ENCODE measurements at places on chromosomes 16 and 17. TPM values are rescaled to one million over a fixed set of nuclear protein-coding genes. Genes with fewer than 3 reads are reported as not detected.

DNA sequence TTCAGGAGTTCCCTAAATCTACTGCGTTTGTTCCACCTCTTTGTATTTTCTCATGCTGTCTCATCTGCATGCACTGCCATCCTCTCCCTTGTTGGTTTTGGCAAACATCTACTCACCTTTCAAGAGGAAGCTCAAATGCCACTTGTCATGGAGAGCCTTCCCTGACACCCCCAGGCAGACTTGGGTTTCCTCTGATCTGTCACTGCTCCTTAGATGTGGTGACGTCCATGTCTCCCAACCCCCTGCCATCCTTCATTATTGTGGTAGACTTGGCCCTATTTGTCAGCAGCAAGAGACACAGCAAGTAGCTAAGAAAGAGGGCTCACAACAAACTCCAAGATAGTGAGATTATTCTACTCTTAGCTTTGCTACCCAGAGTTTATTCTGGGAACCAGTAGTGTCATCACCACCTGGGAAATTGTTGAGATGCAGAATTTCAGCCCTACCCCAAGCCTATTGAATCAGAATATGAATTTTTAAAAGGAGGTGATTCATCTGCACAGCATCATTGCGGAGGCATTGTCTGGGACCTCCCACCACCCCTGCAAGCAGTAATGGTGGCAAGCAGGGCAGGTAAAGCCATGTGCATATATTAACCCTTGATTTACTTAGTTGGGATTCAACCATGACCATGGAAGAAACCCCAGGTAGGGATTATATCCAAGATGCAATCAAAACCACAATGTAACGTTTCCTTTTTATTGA is 248.9 kb downstream of the SHISA9 start:
- H3K36me3 ChIP-seq, result no peaks in the 10 kb centered on the region
- H3K4me3 ChIP-seq, result no peak overlapping the region
- H3K4me1 ChIP-seq, result no peaks in the 10 kb centered on the region
- DNase-seq, result no peak
- no peak overlapping the region for H3K27ac ChIP-seq
- H3K27me3 ChIP-seq, result peaks cover 4% of the 10 kb centered on the region

GRCh38 chr17:13311306-13311705 is 290.4 kb downstream of the HS3ST3A1 start:
- peaks cover 4% of the 10 kb centered on the region for H3K27me3 ChIP-seq
- H3K4me1 ChIP-seq, result no peaks in the 10 kb centered on the region
- H3K4me3 ChIP-seq, result no peak overlapping the region
- H3K36me3 ChIP-seq, result no peaks in the 10 kb centered on the region

DNA sequence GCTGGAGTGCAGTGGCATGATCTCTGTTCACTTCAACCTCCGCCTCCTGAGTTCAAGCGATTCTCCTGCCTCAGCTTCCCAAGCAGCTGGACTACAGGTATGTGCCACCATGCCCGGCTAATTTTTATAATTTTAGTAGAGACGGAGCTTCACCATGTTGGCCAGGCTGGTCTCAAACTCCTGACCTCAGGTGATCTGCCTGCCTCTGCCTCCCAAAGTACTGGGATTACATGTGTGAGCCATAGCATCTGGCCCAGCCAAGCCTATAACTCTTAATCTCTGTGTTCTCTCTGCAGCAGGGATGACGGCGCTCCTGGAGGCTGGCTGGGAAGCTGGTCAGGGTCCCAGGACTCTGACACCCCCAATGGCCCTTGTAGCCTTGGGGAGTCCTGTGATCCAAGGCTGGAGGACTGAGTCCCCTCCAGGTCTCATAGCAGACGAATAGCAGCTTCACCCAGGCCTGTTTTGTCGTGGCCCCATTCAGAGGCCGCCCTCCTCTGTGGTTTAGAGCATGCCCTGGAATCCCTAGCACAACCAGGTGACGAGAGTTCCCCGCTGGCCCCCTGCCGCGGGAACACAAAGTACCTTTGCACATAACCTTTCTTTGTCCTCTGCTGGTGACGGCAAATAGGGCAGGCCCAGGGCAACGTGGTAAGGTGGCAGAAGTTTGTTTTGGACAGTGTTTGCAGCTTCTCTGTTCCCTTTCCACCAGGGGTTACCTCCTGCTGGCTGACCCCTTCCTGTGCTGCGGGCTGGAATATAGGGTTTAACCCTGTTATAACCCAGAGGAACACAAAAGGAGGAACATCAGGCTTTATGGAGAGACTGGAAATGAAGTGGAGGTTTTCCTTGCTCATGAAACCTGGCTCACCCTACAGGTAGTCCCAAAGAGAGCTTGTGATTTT is 43.0 kb upstream of the TOB1 start:
- no peaks in the 10 kb centered on the region for H3K27me3 ChIP-seq
- no peak overlapping the region for H3K27ac ChIP-seq
- no peaks in the 10 kb centered on the region for H3K36me3 ChIP-seq
- H3K4me3 ChIP-seq, result no peak overlapping the region
- no peaks in the 10 kb centered on the region for H3K4me1 ChIP-seq

Gene NPIPA5
- 1.0 TPM for polyA plus RNA-seq

GRCh38 chr17:1960545-1960912 is 64.6 kb downstream of the RTN4RL1 start:
- no peak for DNase-seq
- H3K4me3 ChIP-seq, result no peak overlapping the region
- no peaks in the 10 kb centered on the region for H3K36me3 ChIP-seq
- H3K27ac ChIP-seq, result no peak overlapping the region
- H3K27me3 ChIP-seq, result peaks cover 10% of the 10 kb centered on the region

DNA sequence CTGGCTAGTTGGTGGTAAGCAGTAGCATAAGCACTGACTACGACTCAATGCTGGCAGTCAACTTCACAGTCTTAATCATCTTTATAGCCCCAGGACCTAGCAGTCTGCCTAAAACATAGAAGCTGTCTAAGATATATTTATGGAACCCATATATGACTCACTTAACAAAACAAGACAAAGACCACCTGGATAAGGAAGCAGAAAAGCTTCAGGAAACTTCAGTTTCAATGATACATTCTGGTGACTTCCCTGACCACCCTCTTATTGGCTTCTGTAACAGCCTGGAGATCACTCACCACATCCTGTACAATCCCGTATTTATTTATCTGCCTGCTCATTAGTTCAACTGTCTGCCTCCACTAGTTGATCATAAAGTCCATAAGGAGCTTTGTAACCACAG is 95.5 kb downstream of the PMP22 start:
- no peak for DNase-seq
- no peaks in the 10 kb centered on the region for H3K4me1 ChIP-seq

DNA sequence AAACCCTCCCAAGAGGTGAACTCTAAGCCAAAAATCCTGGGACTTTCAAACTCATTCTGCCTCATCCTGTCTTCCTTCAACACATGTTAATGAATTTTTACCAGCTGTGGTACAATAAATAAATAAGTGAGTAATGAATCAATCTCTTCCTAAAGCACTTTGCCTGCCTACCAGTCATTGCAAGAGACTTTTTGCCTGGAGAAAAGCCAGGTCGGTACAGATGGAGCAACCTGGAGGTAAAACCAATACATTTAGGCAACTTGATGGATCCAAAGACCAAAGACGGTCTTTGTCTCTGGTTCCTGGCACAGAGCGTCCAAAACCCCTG is 324.2 kb downstream of the PMP22 start:
- H3K27me3 ChIP-seq, result peaks cover 10% of the 10 kb centered on the region
- no peak overlapping the region for H3K4me3 ChIP-seq
- no peak for DNase-seq
- H3K4me1 ChIP-seq, result no peaks in the 10 kb centered on the region
- H3K36me3 ChIP-seq, result no peaks in the 10 kb centered on the region
- H3K27ac ChIP-seq, result no peak overlapping the region

GRCh38 chr16:50398336-50398735 is 29.5 kb upstream of the BRD7 start:
- no peak overlapping the region for H3K27ac ChIP-seq
- no peak overlapping the region for H3K4me3 ChIP-seq
- no peaks in the 10 kb centered on the region for H3K36me3 ChIP-seq
- H3K4me1 ChIP-seq, result peaks cover 9% of the 10 kb centered on the region

Gene MYCBPAP
- polyA plus RNA-seq, result 0.75 TPM

Gene MYH3
- polyA plus RNA-seq, result not detected

- peaks cover 4% of the 10 kb centered on the region for H3K27me3 ChIP-seq
- peaks cover 20% of the 10 kb centered on the region for H3K4me1 ChIP-seq
- H3K36me3 ChIP-seq, result peaks cover 10% of the 10 kb centered on the region
- no peak overlapping the region for H3K4me3 ChIP-seq
- H3K27ac ChIP-seq, result no peak overlapping the region
- DNase-seq, result peak; percentile 60
Measured at GRCh38 chr16:79012671-79013434, 587.7 kb downstream of the MAF start.

Data from naive B cell (primary cell).